ENCODE measurements at places on chromosomes 3 and 15.

DNA sequence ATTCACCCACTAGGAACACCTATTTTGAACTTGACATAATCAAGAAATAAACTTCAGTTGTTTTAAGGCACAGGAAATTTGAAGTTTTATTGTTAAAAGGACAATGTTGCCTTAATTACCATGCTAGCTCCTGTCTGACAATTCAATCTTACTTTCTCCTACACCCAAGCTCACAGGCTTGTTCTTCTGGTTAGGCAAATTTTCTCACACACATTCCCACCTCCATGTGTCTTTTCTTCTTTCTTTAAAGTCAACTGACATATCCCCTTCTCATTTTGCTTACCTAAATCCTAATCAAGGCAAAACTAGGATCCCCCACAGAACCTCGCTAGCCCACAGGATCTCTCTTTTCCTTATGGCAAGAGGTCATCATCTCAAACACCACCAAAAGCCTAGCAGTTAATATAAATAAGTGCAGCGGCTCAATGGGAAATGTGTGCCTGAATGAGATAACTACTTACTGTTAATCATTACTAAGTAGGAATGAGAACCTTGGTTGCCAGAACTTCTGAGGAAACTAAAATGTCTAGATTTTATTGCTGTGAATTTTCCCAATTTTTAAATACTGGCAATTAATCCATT, 189.3 kb downstream of the PLCH1 start:
- DNase-seq, result no peak

- no peak for DNase-seq
These were observed at the start of gene SOX2 for GRCh38 chr3:181711325-181712135. Gene SOX2 (plus strand): TSS chr3:181711925. CDS start chr3:181712361, 436 bp downstream.

- no peak for DNase-seq
These were observed 6.8 kb upstream of the LDHAL6B start for GRCh38 chr15:59199626-59200465.

DNA sequence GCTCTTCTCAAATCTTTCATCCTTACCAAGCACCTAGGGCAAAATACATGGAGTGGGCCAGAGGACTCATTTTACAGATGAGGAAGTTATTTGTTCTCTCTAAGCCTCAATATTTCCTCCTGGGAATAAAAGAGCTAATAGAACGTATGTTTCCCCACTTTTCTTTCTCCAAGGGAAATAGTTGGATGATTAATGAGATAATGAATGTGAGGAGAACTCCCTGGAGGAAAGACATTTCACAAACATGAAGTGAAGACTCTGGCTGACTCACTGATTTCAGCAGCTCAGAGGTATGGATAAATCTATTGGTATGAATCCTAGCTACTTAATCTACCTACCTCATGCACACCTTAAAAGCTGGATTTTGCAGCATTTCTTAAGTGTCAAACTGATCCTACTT, 98.4 kb downstream of the ECT2 start:
- no peak for DNase-seq

- no peak for DNase-seq
These were observed 177.9 kb downstream of the OSBPL10 start for GRCh38 chr3:31802981-31803740.

GRCh38 chr15:44158111-44158510, 37.0 kb downstream of the FRMD5 start:
- DNase-seq, result no peak

DNA sequence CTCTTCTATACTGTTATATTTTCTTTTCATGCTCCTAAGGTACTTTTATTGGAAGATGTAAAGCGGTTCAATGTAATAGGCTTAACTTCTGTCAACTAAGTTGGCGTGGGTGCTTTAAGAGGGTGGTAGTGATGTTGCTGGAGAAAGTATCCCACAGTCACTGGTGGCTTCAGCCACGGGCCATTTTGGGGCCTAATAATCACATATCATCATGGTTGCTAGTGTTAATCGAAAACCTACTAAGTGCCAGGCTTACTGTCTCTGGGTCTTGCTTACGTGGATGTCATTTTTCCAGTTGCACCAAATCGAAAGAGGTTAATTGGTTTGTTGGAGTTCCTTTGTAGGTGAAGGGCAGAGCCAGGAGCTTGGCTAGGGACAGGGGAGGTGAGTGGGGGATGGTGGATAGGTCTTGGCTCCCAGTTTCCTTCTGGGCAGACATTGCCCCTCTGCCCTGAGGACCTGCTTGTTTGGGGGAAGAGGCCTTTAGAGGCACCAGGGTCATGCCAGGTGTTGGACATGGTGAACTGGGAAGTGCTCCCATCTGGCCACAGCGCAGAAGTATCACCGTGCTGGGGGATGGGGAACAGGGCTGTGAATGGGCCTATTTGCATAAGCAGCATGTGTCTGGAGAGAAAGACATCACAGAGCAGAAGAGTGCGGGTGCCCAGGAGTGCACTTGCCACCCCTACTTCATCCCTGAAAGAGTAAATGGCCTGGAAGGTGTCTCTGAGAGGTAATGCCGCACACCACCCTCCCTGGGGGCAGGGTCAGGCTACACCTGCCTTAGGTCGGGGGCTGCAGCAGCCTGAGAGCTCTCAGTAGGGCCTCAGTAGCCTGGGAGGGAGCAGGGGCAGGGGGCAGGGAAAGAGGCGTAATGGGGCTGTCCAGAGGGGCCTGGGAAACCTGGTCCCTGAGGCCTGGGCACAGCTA, 62.4 kb upstream of the POLG start:
- DNase-seq, result no peak

DNA sequence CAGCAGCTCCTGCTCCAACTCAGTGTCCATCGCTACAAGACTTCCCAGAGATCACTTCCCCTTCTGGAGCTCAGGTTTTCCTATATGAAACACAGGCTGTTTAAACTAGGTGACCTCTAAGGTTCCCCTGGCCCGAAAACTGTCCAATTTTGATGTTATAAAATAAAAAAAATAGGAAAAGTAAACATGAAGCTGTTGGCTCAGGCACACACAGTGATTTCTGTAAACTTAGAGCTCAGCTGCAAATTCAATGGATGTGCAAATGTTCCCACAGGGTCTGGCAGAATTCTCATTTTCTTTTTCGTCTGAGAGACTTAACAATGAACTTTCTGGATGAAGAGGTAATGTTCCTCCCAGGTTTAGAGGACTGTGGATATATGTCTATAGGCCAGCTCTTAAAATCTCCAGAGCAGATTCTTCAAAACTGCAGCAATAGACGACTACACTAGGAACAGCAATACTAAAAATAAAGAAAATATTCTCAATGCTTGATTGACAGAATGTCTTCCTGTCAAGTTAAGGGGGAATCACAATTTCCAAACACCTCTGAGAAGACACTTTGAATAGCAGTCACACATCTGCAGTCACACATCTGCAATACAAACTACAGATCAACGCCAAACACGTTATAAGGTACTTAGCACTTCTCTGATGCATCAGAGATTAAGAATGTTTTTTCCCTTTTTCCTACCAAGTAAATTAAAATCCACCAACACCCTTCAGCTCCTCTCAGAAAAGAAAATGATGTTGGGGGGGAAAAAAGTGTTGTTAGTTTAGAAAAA, 2.8 kb downstream of the NUP210 start:
- no peak for DNase-seq

GRCh38 chr3:74267588-74268184, 346.8 kb downstream of the CNTN3 start:
- DNase-seq, result peak; percentile 23

DNA sequence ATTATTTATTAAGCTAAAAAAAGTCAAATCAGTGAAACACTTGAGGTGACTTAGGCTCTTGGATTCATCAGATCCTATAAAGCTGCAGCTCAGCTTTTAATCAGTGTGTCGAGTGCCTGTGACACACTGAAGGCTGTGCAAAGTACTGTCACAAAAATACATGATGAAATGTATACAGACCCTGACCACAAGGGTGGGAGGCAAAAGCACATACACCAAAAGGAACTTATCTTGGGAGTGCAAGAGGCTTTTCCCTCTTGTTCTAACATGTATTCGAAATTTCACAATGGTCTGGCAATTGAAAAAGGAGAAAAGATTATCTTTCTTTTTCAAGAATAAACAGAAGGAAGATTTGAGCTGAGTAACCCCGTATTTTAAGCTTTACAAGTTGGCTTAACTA, 35.9 kb downstream of the VGLL4 start:
- no peak for DNase-seq

DNA sequence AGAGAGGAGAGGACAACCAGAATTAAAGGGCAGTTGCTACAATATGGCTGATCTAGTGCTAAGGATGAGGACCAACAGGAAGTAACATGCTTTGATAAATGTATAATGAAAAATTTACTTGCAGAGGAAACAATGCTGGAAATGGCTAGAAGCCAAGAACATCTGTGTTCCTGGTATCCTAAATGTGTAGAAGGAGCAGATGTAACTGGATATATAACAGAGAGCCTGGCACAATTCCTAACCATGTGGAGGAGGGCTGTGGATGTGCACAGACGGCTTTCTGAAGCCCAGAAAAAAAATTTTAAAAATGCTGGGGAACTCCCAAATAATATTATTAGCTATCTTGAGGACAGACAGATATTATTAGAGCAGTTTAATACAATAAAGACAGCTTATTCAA, 159.4 kb upstream of the GBE1 start:
- no peak for DNase-seq

DNA sequence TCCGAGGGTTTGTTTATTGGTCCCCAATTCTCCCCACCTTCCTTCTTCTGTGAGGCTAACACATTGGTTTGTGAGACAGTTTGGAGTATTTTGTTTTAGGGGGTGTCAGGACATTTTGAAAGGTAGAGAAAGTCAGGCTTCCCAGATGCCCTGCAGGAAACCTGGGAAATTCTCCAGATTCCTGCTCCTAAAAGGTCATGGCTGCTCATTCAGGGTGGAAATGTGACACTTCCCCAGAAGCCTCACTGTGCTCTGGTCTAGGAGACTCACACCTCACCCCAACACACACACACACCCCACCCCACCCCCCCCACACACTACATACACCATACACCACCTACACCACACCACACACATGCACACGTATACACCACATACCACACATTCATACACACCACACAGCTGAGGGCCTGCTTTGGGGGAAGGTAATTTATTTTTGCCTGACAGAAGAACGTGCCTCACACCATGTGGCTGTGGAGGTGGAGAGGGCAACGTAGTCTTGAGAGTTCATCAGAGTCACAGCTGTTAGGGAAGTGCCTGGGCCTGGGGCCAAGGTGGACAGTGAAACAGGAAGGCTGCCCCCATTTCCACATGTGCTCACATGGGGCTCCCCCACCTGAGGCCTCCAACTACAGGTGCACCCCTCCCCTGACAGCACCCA, 40.4 kb upstream of the LIMD1 start:
- no peak for DNase-seq

DNA sequence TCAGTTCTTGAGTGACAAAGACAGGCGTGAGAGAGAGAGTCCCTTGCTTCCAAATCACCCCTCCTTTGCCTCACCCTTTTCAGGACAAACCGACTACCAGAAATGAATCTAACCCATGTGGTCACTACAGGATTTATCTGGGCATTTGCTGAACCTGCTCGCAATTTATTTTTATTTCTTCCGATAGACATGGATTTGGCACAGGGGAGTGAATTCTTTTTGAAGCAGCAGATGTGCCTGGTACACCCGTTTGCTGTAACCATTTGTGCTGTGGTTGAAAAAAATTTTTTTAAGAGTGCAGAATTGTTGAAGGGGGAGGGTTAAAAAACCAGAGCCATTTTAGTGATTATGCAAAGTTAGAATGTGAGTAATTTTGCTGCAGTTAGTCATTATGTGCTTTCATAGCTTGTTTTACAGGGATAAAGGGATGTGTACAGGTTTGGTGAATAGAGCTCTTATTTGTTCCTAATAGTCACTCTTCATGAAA, 442.0 kb downstream of the LPP start:
- no peak for DNase-seq

GRCh38 chr3:16132928-16133327, 41.6 kb upstream of the GALNT15 start:
- DNase-seq, result no peak

DNA sequence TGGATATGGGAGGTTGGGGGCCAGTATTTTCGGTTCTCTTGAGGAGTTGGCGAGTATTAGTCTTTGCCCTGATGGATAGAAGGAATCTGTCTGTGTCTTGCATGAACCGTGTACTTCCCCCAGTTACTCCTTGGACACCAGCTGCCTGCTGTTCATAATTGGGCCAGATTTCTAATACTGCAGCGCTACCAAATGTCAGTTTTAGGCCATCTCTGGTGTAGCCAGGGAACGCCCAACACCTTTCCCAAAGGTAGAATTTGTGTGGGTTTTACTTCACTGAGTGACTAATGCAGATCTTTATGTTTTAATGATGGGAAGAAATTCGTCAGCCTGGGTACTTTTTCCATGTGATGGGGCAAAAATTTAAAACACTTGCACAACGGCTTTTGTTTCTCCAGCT, 18.4 kb downstream of the FLNB start:
- no peak for DNase-seq

- DNase-seq, result no peak
These were observed 105.2 kb downstream of the DAPK2 start for GRCh38 chr15:63940966-63941620.

DNA sequence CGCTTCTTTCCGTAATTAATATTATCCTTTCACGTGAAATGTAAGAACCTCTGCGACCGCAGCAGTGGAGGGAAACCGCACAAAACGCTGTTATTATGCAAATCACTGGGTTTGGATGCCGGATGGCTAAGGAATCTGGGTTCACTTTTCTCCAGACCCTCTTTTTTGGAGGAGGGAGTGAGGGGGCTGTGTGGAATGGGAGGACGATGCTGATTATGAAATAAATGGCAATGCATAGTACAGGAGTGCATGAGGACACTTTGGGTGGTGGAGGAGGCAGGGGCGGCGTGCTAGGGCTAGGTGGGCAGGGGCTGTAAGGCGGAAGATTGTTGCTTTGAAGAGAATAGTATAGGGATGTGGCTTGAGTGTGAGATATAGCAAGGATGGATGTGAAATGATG, 1.8 kb downstream of the CADM2 start:
- no peak for DNase-seq

GRCh38 chr15:42084465-42085235, 9.7 kb downstream of the PLA2G4D start:
- no peak for DNase-seq

DNA sequence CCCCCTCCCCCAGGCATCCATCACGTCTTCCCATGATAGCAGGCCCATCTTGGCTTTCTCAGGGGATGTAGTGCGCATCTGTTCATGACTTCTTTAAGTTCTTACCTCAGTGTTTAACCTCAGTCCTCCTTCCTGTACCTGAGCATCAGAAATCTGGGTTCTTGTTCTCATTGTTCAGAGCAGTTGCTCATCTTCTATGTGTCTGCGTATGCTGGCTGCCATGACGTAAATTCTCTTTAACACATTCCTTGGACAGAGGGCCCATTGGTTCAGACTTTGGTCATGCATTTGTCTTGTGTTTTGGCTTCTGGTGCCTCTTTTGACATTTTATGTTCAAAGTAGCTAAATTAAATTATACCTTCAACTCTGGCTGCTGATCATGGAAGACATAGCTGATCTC, 227.3 kb downstream of the CACNA2D3 start:
- no peak for DNase-seq

DNA sequence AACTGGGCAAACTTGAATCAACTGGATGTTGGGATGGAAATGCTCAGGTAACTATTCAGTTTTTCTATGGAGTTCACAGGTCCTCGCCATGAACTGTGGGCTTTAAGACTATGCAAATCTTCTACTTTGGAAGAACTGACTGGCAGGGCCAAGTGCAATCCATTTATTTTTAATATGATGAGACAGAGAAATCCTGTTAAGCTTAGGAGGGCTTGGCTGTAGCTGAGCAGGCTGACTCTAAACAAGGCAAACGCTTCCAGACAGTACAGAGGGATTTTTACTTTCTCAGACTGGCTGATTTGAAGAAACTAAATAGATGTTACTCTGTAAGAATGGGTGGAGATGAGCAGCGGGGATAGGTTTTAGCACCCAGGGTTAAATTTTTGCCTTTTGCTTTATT, 194.2 kb upstream of the ICE2 start:
- DNase-seq, result no peak

- no peak for DNase-seq
These were observed 149.0 kb upstream of the ST8SIA2 start for GRCh38 chr15:92244703-92245102.

Data from DND-41 (cell line).